ENCODE measurements at places on chromosomes 2 and 18.

GRCh38 chr2:148350199-148350598 lies 294.4 kb upstream of the EPC2 start:
- DNase-seq, result no peak

DNA sequence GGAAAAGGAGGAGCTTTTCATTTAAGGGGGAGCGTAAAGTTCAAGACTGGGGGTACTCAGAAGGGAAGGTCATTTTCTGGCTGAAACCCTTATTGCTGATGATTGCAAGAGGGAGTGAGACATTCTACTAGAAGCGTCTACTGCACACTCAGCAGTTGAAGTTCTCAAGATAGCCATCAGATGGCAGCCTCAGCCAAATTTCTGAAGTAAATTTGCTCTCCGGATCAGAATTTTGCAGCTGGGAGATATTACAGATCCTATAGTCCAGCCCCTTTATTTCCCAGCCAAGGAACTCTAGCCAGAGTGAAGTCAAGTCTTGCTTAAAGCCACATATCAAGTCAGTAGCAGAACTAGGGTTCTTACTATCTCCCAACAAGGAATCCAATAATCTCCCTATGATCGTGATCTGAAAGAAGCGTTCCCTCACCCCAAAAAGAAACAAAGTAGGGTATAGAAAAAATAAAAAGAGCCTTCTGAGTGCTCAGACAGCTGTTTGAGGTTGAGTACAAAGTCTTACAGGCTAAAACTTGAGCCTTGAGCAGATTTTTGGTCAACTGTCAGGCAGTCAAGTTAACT lies 24.0 kb downstream of the RAX start:
- no peak for DNase-seq

- DNase-seq, result no peak
Observed at GRCh38 chr18:21196426-21196825, 45.6 kb upstream of the GREB1L start.

DNA sequence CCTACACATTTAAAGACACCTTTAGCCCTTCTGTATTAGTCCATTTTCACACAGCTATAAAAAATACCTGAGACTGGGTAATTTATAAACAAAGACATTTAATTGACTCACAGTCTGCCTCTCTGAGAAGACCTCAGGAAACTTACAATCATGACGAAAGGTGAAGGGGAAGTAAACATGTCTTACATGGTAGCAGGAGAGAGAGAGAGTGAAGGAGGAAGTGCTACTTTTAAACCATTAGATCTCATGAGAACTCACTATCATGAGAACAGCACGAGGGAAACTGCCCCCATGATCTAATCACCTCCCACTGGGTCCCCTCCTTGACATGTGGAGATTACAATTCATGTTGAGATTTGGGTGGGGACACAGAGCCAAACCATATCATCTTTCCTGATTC lies 946.6 kb downstream of the SLC4A3 start:
- no peak for DNase-seq

DNA sequence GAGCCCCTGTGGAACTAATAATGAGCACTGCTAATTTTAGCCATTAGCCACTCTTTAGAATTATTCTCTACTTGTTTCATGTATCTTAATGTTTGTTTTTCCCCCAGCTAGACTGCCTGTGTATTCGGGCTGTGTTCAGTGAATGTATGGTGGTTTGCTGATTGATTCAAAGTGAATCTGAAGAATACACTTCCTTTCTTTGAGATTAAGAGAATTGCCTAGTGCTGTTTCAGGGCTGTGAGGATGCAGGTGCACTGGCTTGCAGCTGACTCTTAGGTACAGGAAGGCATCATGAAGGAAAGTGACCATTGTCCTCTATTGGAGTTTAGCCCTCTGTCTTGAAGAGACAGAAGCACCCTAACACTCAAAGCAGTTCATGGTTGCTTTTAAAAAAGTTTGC lies 138.7 kb downstream of the CERS6 start:
- no peak for DNase-seq

- DNase-seq, result no peak
Observed at GRCh38 chr2:123521854-123522253, 503.2 kb upstream of the CNTNAP5 start.

- DNase-seq, result no peak
Observed at GRCh38 chr2:219060821-219061791, at the start of gene IHH. IHH (minus strand) TSS chr2:219060921; CDS start chr2:219060467, 454 bp downstream.

DNA sequence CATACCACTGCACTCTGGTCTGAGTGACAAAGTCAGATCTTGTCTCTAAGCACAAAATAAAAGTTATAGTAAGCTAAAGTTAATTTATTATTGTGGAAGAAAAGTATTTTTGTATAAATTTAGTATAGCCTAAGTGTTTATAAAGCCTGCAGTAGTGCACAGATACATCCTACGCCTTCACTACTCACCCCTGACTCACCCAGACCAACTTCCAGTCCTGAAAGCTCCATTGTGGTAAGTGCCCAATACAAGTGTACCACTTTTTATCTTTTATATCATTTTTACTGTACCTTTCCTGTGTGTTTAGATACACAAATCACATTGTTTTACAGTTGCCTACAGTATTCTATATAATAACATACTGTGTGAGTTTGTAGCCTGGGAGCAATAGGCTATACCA lies 57.5 kb downstream of the UBE2E3 start:
- no peak for DNase-seq

DNA sequence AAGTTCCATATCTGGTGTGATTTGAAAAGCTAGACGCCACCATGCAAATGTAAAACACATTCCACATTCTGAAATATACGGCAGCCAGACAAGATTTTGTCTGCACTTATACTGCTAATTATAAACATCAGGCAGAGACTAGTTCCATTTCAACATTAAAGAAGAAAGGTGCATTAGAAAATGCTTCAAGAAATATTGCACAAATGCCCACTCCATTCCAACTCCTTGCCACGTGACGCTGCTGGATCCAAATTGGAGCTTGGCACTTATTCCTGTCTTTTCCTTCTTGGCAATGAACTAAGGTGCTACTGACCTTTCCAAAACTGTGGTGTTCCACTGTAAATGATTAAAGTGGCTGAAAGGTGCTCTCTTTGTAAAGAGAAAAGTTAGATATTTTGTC lies 6.3 kb downstream of the COL6A3 start:
- DNase-seq, result no peak

- no peak for DNase-seq
Observed at GRCh38 chr2:212863185-212863588, 288.2 kb downstream of the IKZF2 start.

- no peak for DNase-seq
Observed at GRCh38 chr18:9643549-9643948, 29.2 kb upstream of the PPP4R1 start.

DNA sequence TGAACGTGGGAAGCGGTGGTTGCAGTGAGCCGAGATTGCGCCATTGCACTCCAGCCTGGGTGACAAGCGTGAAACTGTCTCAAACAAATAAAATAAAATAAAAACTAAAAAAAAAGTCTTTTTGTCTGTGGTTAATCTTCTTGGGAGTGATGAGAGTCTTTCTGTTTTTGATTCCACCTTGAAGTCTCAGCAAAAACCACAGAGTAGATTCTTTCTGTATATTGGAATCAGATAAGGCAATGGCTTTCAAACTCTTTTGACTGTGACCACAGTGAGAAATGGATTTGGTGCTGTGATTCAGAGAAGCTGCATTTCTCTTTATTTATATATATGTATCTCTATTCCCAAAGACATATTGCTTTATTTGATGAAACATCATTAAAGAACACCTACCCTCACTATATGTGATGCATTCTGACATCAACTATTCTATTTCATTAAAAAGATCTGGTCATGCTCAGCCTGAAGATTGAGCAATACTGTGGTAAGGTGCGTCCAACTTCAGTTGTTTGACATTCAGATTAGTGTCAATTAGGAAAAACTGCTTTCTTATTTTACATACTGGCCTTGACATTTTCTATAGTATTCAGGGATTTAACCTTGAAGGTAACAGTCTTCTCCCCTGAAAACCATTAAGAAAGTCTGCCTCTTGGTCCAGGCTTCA lies 15.6 kb downstream of the HRH4 start:
- no peak for DNase-seq

- no peak for DNase-seq
Observed at GRCh38 chr2:118380915-118381653, 292.8 kb downstream of the INSIG2 start.

DNA sequence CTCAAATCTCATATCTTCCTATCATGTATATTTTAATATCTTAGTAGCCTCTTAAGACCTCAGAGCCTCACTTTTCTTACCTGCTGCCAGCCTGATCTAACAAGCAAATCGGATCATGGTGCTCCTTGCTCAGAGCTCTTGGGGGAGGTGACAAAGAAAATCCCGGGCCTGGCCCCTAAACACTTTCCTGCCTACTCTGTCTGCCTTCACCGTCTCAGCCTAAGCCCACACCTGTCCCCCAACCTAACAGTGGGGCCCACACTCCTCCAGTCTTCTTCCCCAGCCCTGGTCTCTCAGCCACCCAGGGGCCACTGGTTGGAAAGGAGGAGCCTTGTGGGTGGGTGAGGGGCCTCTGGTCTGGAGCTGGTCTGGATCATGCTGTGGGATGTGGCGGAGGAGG lies 207.3 kb downstream of the HAUS1 start:
- DNase-seq, result no peak

DNA sequence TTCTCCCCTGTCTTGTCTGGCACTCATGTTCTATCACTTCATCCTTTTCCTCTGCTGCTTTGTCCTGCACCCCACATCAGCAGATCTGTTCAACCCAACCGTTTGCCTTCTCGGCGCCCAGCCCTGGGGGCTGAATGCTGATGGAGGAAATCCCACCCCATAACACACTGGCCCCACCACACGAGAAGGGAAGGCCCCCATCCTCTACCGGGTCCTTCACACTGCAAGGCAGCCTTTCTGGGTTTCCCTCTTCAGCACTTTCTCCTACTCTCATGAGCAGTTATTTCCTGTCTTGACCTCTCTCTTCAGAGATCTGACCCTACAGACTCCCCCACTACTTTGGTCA lies 227.4 kb downstream of the ATAD2B start:
- no peak for DNase-seq

DNA sequence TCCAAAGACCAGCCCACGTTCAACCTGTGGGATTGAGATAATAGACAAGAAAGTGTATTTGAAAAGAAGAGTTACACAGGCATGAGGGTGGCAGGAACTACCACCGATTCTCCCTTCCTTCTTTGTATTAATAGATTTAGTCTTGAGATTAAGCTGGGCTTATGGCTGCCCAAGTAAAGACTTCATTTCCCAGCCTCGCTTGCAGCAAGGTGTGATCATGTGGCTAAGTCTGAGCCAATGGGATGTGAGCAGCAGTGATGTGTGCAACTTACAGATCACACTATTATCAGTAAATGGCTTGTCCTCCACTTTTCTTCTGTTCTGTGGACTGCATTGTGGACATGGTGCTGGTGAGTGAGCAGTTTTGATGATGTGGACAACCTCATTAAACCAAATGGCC lies 101.7 kb downstream of the POLR1A start:
- no peak for DNase-seq

DNA sequence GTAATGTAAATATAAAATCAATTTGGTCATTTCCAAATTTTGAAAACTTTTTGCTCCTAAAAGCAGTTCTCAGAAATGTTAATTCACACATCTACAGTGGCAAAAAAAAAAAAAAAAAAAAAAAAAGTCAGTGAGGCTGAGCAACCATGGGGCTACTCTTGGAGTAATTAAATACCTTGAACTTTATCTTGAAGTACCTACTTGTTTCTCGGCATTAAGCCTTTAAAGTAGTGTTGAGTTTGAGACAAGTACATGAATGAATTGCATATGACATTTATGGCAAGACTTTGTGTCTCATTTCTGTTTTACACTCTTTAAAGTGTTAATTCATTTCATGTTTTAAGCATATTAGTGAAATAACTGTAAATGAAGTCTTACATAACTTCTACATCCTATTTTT lies 613.3 kb downstream of the XIRP2 start:
- DNase-seq, result no peak

DNA sequence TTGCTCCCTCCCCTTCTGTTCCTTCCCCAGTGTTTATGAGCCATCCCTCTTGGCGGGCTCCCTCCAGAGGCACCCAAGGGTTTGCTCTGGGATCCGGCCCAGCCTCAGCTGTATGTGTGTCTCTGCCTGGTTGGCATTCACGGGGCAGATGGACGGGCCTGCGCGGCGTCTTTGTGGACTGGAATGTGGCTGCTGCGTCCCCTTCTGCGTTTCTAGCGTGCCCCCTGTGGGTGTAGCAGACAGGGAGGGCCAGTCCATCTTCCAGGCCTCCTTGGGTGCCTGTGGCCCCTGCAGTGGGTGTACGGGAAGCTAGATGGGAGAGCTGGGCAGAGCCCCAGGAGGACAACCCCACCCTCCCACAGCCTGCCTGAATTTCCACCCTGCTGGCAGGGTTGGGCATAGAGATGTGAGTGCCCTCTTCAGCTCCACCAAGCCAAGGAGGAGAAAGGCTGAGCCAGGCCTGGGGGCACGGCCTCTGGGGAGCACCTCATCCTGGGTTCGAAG lies 15.7 kb downstream of the GPC1 start:
- no peak for DNase-seq

GRCh38 chr2:206219957-206220356 lies 54.5 kb upstream of the ZDBF2 start:
- DNase-seq, result no peak

DNA sequence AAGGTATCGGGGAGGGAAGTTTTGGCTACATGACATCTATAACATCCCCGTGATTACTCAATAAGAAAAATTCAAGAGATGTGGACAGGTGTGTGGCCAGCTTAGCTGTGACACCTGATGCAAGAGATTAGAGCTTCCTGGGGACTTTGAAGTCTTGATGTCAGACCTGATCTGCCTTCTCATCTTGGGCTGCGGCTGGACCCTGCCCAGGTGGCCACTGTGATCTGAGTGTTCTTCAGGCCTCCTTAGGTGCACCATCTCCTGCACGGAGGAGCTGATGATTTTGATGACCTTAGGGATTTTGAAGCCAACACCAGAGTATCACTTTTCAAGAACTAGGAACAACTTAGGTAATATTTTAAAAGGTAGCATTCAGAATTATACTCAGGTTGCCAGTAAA lies 113.5 kb downstream of the FEZ2 start:
- no peak for DNase-seq

GRCh38 chr18:52403291-52404021 lies 63.5 kb downstream of the DCC start:
- no peak for DNase-seq

All from amygdala (tissue), 56 donors.